ENCODE measurements at places on chromosomes 2 and 18.

- no peak for DNase-seq
These were observed 146.8 kb downstream of the TGIF1 start for GRCh38 chr18:3596637-3597384.

- DNase-seq, result no peak
These were observed 73.1 kb downstream of the LRRC30 start for GRCh38 chr18:7304061-7304370.

DNA sequence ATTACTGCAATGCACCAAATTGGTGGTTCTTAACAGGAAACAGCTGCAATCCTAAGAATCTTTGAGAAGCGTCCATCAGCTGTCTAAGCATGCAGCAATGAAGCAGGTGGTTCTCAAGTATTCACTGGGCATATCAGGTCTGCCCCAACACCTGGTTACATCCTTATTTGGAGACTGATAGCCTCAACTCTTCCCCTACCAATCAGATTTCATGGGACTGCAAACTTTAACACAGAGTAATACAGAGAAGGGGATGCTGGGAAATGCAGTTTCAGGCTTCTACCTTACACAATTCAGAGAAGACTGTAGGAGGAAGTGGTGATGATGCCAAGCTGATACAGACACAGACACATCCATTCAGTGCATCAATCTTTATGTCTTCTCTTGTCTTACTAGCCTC is 240.5 kb downstream of the BCL2 start:
- DNase-seq, result no peak

DNA sequence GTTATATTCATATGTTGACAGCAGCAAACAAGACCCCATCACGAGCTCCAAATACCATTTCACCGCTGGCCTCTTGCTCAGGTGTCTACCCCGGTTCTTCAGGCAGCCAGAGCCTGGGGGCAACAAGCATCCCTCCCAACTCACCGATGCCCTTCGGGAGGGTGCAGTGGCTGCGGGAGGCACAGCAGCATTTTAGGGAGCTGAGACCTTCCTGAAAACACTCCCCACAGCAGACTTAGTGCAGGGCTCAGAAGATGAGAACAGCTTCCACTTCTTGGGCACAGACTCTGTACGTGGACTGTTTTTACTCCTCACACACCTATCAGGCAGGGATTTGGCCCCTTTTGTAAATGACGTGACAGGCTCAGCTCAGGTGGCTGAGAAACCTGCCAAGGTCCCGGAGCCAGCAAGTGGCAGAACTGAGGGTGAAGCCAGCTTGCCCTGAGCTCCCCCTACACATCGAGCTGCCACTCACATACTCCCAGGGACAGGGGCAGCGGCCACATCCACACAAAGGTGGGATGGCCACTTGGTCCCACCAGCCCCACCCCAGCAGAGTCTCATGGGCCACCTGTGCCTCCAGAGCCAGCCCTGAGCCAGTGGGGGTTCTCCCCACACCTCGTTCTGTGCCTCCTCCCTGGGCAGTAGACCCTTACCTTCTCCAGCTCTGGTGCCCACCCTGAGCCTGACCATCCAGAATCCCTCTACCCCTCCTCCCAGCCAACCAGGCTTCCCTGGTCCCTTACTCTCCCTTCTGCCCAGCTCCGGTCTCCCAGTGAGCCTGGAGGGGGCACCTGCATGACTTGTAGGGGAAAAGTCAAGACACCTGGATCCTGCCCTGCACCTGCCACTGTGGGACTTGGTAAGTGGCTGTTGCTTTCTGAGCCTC is 28.5 kb downstream of the CYP27C1 start:
- no peak for DNase-seq

DNA sequence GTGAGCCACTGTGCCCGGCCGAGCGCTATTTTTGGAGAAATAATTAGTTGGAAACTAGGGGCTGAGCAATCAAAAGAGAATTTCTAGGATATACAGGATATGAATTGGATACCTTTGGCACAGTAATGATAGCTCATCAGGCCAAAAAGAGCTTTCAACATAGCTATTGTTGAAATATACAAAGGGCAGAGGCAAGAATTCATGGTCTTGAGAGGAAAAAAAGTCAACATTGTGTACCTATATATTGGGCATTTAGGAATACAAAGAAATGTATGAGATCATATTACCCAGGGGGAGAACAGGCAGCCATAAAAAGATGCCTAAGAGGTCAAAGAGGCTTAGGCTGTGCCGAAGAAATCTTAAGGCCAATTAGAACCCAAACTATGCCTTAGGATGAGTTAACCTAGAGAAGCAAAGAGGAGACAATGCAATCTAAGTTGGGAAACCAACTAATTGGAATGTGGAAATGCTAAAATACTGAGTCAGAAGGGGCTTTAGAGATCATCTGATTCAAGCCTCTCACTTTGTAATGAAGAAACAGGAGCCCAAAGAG is 99.0 kb downstream of the RBBP8 start:
- DNase-seq, result no peak

DNA sequence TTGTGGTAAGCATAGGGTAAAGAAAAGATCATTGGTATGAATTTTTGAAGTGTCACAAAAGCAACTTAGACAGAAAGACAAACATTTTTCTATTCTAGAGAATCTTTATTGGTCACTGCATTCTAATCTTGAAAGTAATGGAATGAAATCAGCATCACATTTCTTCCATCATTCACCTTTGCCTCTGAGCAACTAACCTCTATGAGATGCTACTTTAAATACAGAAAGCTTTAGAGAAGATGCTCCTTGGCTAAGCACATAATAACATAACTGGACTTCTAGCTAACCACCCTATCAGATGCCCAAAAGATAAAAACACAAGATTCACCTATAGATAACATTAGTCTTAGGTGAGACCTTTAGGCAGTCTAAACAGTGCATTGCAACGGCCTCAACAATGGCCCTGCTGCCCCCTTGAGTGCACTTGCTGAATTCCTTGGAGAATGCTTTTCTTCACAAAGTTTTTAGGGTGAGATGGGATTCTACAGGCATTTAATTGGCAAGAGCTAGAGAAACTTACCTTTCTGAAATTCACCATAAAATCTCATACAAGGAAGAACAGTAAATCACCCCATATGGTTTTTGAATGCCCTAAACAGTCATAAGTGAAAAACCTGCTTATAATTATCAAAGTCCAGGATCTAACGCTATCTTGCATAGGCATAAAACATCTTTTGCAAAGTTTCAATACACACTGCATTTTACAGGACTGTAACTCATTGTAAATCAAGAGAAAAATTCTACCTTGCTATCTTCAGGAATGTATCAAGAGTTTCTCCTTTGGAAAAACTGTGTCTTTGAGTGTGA is 791.3 kb upstream of the CHAC2 start:
- no peak for DNase-seq

Measured in right renal cortex interstitium (tissue), 3 donors.